Activated CD8-positive, alpha-beta T cell treated with anti-CD3 and anti-CD28 coated beads, Interleukin-2, amount 10 ng/mL, durations not matched to agents 7 days and 5 days (primary cell): ENCODE measurements at places on chromosomes 13 and 19. TPM values are rescaled to one million over a fixed set of nuclear protein-coding genes. Genes with fewer than 3 reads are reported as not detected.

DNA sequence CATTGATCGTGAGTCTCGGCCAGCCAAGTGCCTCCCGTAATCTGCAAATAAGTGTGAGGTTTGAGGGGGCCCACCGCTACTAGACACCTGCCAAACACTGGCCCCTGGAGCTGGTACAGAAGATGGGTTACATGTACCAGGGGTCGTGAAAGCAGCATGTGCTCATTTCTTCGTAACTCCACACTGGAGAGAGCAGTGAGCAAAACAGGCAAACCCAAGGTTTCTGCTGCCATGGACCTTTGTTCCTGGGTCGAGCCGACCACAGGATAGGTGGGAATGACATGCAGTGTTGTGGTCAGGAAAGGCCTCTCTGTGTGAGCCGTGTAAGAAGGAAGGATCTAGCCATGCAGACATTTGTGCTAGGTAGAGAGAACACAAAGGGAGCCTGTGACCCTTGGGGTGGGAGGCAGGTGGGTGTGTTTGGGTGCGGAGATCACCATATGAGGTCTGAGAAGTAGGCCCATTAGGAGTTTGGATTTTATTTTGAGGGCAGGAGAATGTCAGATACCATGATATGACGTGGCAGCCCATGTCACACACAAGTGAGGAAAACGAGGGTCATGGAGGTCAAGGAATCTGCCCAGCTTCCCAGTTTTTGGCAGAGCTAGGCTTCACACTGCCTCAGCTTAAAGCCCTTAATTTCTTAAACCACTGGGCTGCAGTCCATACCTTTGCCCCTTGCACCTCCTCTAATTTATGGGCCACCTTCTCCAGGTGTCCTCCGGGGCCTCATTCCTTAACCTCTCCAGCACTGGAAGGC, 919 bp downstream of the GTF3A start:
- peak; percentile 46 for DNase-seq

GRCh38 chr19:2631213-2631821, 71.2 kb downstream of the GNG7 start:
- DNase-seq: no peak

DNA sequence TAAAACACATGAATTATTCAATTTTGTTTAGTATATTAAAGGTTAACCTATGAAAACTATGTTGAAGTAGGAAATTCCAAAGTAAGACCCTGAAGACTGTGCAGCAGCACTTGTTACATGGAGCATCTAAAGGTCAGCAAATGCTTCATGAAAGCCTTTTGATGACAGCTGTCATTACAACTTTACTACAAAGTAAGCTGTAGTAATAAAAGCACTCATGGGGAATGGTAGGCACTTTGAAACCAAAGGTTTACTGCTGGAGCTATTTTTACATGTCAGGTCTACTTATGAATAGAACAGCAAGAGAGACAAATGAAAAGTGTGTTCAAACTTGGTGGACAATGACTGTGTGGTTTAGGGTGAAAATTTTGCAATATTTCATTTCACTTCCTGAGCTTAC, 672.5 kb upstream of the PCDH20 start:
- no peak for DNase-seq

DNA sequence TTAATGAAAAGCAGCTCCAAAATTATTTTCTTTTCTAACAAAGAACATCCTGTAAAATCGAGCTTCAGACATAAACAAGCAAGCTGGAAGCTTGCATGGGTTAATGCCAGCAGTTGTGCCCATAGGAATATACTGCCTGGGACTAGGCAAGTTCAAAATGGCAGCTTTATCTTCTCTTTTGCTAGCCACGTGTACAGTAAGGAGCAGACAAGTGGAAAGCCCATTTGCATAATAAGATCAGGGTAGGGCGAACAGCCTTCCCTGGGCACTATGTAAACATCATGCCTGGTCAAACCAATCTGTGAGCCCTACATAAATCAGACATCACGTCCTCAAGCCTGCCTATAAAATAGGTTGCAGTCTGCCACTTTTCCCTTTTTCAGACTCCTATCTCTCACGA, 489.7 kb downstream of the RFC3 start:
- no peak for DNase-seq

DNA sequence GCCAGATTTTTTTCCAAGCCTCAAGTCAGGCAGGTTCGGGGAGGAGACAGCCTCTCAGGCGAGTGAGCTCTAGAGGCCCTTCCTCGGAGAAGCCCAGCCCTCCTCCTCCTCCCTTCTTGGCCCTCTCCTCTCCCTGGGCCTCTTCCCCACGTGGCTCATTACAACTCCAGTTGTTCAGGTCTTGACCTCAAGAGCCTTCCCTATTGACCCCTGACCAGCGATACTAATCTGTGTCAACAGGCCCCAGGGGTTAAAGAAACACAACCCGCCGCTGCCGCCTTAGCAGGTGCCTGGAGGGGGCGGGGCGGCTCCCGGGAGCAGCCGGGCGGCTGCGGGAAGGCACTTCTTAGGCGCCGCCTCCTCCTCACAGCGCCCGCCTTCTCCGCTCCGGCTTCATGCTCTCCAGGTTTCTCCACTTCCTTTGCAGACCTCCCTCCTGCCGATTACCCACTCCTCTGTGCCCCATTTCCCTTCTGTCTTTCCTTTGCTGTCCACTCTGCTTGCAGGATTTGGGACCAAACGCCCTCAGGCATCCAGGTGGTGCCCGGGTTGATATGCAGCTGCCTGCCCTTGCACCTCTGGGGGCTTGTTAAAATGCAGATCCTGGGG, 51.0 kb downstream of the LYL1 start:
- no peak for DNase-seq

The ZNF534 gene
- not detected for total RNA-seq

The PDX1 gene
- total RNA-seq: not detected
